ENCODE measurements at places on chromosomes 2 and 18.

DNA sequence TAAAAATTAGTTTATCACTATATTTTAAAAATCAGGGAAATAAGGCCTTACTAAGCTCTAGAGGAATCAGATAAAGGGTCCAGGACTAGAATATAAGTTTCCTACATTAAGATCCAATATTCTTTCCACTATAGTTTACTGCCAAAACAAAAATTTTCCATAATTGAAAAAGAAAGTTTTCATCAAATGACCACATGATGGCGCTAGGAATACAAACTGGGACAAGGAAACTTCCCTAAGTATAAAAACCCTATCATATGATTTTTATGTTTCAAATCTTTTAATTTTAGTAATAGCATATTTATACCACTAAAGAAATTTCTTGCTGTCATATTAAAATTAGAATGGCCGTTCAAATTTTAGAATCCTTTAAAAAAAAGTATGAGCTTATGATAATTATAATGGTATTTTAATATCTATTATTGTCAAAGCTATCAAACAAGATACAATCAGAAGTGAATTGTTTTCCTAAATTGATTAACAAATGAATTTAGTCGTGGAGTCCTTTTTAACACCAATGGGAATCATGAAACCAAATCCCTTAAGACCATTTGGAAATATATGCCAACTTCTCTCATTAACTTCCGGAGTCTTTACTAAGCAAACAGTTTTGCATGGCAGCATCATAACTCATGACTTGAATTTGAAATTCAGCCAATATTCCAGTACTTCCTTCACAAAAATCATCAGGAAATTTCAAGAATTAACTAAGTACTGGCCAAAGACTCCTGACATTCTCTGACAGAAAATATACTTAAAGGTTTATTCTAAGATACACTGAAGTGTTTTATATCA lies 70.3 kb downstream of the SCN1A start:
- no peak for DNase-seq

GRCh38 chr2:218360453-218360852 lies 3.8 kb downstream of the CATIP start:
- no peak for DNase-seq

- DNase-seq: peak; percentile 42
Measured at GRCh38 chr2:61993422-61994024, 88.0 kb downstream of the COMMD1 start.

DNA sequence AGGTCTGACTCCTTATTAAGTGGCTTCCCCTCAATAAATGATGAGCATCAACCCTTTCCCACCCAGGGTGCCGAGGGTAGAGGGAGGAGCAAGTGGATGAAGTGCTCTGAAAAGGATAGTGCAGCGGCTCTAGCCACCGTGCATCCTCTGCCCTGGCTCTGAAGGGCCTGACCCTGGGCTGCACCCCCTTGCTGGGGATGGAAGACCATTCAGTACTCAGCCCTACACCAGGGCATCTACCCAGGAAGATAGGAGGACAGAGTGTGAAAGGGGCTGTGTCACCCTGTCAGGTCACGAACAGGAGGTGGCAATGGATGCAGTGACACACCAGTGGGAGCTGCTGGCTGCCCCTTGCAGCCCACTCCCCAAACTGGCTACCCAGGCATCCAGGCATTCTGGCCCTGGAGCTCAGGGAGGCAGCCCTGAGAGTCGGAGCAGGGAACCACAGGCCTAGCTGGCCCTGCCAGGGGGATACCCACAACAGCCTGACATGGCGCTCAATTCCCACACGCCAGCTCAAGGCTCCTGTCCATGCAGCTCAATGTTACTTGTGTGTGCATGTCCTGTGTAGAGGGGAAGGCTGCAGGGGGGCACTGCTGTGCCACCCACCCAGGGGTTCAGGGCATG lies 7.6 kb downstream of the ACTR1B start:
- DNase-seq: peak; percentile 22

GRCh38 chr2:76467326-76467725 lies 756.6 kb upstream of the GCFC2 start:
- DNase-seq: no peak

GRCh38 chr18:7908681-7909299 lies 341.7 kb downstream of the PTPRM start:
- DNase-seq: no peak

- DNase-seq: no peak
Measured at GRCh38 chr2:165401285-165401852, 68.1 kb upstream of the CSRNP3 start.

- no peak for DNase-seq
Measured at GRCh38 chr2:29227935-29228675, 112.9 kb downstream of the CLIP4 start.

- no peak for DNase-seq
Measured at GRCh38 chr2:228242591-228242990, 61.1 kb upstream of the SPHKAP start.

GRCh38 chr18:37778417-37779165 lies 213.0 kb upstream of the CELF4 start:
- peak; percentile 85 for DNase-seq

DNA sequence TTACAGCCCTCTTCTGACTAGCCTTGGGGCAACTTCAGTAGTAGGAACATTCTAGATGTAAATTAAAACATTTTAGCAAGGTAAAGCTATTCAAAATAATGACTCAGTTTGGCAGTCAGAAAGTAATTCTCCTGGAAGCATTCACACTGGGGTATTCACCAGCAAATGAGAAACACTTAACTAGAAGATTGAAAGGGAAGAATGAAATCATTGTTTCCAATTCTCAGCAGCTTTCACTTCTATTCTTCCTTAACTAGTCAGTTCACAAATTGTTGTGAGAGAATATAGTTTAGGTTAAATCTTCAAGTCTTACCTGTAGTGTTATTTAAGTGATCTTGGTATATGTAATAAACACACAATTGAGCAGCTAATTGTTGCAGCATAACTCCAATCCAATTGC lies 1135.6 kb upstream of the FAM98A start:
- DNase-seq: no peak

- DNase-seq: peak; percentile 66
Measured at GRCh38 chr18:32271672-32272208, 81.9 kb downstream of the MEP1B start.

DNA sequence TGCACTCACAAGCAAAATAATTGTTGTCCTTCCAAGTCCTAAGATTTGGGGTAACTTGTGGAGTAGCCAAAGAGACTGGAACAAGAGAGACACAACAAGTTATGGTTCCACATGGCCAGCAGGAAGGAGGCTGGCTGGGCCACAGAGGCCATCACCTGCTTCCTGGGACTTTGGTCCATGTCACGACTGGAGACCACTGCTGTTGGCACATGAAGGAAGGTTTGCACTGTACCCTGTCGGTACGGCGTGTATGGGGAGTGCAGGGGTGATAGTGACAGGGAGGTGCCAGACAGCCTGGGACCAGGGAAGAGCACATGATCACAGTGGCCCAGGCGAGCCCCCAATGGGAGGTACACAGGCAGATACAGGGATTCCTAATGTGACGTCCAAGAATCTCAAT lies 15.5 kb downstream of the SLC66A2 start:
- DNase-seq: no peak

- no peak for DNase-seq
Measured at GRCh38 chr2:241774419-241775222, 2.0 kb upstream of the GAL3ST2 start.

DNA sequence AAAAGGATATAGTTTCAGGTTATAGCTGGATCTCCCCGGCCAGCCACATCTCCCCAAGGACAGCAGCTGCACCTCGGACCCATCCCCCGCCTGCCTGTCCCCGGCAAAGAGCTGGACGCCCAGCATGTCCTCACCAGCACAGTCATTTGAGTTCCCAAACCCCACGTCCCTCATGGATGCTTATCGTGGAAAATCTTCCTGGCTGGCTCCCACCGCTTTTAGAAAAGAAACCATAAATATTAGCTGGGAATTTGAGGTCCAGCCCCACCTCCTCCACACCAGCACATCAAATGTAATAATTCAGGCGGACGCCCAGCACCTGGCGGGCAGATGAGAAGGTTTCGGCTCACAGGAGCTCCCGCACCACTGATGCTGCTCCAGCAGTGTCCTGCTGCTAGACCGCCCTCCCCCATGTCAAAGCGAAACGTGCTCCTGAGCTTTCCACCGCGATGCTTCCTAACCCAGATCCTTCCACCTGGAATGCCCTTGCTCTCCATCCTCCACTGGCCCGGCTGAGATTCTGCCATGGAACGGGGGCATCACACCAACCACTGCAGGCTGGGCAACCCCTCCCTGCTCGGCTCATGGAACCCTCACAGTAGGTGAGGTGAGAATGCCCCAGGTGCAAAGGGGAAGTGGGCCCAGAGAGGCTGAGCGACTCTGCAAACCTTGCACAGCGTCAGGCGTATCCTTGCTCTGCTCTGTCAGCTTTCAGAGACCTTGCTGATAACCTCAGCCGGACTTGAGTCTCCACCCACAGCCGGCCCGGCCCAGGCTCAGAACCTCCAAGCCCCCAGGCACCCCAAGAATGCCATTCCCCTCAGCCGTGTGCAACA lies 71.5 kb upstream of the GPC1 start:
- DNase-seq: no peak

- no peak for DNase-seq
Measured at GRCh38 chr2:195696012-195696411, 39.0 kb downstream of the SLC39A10 start.

DNA sequence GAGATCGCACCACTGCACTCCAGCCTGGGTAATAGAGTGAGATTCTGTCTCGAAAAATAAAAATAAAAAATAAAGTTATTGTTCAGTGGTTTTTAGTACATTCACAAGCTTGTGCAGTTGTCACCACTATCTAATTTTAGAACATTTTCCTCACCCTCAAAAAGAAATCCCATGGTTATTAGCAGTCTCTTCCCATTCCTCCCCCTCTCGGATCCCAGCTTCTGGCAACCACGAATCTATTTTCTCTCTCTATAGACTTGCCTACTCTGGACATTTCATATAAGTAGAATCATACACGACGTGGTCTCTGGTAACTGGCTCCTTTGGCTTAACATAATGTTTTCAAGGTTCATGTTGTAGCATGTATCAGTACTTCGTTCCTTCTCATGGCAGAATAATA lies 38.6 kb downstream of the CABLES1 start:
- DNase-seq: no peak

DNA sequence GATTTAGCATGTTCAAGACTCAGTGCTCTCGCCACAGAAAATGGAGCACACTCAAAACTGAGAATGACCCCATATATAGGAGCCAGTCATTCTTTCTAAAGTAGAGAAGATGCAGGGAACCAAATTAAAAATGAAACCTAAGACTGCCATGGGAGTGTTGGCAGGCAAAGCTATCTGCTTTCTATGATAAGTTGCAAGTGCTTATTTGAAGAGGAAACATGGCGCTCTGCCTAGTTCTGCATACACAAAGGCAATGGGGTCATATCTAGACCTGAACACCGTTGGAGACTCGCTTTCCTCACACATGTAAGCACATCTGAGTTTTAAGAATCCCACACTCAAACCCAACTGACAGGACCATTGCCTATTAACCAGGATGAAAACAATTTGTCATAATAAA lies 292.5 kb downstream of the ALK start:
- DNase-seq: no peak

GRCh38 chr18:949724-950631 lies 45.3 kb downstream of the ADCYAP1 start:
- DNase-seq: no peak

DNA sequence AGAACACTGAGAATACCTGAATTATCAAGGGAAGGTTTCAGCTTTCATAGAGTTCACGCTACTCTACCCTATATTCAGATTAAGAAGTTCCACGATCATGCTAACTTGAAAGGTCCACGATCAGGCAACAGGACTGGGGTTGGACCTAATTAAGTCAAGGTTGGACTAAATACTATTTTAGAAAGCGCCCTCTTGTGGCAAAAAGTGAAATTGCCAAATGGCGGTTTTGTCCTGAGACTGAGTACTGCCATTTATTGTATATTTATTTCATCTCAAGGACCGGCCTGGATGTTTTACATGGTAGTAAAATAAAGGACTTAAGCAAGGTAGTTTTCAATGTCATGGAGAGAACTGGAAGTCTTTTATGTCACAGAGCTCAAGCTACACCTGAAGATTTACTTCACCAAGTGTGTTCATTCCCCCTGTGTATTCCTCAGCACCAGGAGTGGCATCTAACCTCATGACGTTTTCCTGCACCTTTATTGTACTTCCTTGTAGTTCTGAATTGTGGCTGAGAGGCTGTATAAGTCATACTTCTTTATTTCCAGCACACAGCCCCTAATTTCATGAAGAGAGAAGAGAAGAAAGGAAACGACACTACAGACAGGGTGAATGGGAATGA lies 56.8 kb downstream of the SRD5A2 start:
- peak; percentile 41 for DNase-seq

- DNase-seq: no peak
Measured at GRCh38 chr2:44273596-44273995, 1.7 kb upstream of the SLC3A1 start.

DNA sequence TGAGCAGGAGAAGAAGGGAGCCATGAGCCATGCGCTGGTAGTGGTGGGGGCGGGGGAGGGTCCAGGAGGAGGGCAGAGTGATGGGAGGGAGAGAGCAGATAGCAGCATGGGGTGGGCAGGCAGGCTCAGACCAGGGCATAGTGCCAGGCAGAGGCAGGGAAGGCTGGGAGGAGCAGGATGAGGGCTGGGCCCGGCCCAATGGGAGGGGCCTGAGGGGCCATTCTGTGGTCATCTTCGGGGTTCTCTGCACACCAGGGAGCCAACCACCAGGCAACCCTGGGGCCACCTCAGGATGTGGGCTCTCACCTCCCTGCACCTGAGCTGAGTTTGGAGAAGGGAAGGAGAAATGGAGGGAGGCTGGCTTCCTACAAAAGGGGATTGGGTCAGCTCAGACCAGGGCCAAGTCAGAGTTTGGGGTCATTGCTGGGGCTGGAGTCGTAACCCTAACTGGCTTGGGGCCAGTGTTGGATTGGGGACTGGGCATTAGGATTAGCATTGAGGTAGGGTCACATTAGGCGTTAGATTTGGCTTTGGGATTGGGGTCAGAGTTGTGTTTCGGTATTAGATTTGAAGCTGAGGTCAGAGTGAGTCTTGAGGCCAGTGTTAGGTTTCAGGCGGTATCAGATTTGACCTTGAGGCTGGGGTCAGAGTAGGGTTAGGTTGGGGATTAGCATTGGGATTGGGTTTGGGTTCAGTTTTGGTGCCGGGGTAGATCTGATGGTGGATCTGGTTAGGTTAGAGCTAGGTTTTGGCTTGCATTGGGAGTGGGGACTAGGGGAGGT lies 11.2 kb downstream of the VIL1 start:
- peak; percentile 49 for DNase-seq

GRCh38 chr2:173664513-173664910 lies 300.7 kb downstream of the SP3 start:
- DNase-seq: no peak

GRCh38 chr18:44216169-44216568 lies 464.5 kb upstream of the SETBP1 start:
- DNase-seq: no peak

- DNase-seq: no peak
Measured at GRCh38 chr2:214611015-214611414, 198.5 kb downstream of the BARD1 start.

DNA sequence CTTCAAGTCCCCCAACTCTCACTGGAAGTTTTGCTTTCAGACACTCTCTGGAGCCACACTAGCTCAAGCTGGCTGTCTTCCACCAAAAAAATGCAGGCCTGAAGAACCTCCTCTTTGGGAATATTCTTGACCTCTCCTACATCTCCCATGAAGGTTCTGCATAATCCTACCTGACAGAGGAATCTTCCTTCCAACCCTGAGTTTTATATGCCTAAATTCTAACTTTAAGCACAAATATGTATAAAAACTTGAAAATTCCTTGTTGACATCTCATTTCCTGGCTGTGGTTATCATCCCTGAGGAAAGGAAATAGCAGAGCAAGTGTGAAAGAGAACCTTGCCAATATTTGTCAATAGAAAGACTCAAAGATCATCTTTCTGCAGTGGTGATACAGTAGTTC lies 249.0 kb downstream of the LPIN1 start:
- DNase-seq: no peak
